ENCODE measurements at places on chromosomes 3 and 15.

- DNase-seq: no peak
Observed at GRCh38 chr3:60826511-60826910, 424.7 kb downstream of the FHIT start.

GRCh38 chr3:15601399-15602145 lies at the start of the genes BTD and HACL1:
Gene BTD (plus strand): TSS chr3:15601745. CDS start chr3:15635440, 33,695 bp downstream.
Gene HACL1 (minus strand): TSS chr3:15601569. CDS start chr3:15601463, 106 bp downstream.
- peak; percentile 94 for DNase-seq

GRCh38 chr3:50635066-50635465 lies 18.1 kb downstream of the MAPKAPK3 start:
- no peak for DNase-seq

DNA sequence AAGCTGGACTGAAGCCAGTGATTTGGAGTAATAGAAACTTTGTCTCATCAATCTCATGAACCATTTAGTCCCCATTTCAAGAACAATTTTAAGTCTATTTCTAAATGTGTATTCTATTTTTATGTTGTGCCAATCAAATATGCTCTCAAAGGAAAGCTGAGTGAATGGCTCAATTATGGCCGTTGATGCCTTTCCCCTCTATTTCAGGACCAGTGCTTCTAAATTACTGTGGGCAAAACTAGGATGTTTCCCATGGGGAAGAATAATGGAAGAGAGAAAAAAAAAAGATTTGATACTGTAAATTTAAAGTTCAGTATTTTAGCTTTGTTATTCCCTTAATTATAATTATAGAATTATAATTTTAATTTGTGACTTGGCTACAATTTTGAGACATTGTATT lies 110.1 kb downstream of the CADM2 start:
- no peak for DNase-seq

DNA sequence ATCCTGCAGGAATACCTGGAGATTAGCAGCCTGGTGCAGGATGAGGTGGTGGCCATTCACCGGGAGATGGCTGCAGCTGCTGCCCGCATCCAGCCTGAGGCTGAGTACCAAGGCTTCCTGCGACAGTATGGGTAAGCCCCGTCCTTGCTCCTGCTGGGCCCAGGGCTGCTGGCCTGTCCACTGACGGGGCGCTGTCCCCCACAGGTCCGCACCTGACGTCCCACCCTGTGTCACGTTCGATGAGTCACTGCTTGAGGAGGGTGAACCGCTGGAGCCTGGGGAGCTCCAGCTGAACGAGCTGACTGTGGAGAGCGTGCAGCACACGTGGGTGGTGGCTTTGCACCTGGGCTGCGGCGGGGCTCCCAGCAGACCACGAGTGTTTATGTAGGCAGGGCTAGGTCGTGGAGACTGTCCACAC lies 5.0 kb downstream of the FES start:
- no peak for DNase-seq

- no peak for DNase-seq
Observed at GRCh38 chr3:76039431-76039830, 254.1 kb upstream of the ZNF717 start.

DNA sequence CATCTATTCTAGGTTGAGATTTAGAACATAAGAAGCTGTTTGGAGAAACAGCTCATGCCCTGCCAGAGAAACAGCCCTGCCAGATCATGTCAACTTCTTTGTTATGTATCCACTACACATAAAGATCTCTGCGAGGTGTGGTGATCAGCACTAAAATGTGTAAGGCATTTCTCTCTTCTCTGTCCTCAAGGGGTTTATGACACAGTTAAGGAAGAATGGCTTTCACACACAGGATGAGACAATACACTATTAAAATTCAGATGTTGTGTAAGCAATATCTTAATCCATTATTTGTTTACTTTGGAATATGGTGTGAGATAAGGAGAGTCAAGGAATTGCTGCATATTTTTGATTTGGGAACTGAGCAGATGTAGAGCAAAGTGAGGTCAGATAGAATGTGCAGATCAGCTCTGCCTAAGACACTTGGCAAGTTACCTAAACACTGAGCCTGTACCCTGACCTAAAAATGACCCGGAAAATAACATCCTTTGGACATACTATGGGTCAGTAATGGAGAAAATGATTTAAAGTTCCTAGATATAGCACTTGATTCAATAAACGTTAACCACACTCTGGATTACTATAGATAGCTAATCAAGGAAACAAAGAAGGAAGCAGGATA lies 434.7 kb upstream of the PDZRN3 start:
- DNase-seq: no peak

- DNase-seq: no peak
Observed at GRCh38 chr15:62647202-62647842, 395.2 kb upstream of the TPM1 start.

DNA sequence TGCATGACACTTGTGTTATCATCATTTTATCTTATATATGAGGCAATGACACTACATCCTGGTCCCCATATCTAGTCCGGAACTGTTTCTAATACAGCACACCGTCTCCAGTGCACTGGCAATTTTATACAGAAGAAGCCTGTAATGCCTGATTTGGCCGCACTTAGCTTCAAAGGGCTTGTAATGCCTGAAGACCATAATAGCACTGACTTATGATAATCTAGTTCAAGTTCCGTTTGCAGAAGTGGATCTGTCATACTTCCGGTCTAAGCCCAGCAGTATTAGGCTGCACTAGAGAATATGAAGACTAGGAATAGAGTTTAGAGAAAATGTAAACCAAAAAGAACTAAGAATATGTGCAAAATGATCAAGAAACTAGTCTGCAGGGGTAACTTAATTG lies 1.3 kb downstream of the BNIP2 start:
- DNase-seq: no peak

- DNase-seq: no peak
Observed at GRCh38 chr3:111392894-111393398, 149.1 kb upstream of the CD96 start.

DNA sequence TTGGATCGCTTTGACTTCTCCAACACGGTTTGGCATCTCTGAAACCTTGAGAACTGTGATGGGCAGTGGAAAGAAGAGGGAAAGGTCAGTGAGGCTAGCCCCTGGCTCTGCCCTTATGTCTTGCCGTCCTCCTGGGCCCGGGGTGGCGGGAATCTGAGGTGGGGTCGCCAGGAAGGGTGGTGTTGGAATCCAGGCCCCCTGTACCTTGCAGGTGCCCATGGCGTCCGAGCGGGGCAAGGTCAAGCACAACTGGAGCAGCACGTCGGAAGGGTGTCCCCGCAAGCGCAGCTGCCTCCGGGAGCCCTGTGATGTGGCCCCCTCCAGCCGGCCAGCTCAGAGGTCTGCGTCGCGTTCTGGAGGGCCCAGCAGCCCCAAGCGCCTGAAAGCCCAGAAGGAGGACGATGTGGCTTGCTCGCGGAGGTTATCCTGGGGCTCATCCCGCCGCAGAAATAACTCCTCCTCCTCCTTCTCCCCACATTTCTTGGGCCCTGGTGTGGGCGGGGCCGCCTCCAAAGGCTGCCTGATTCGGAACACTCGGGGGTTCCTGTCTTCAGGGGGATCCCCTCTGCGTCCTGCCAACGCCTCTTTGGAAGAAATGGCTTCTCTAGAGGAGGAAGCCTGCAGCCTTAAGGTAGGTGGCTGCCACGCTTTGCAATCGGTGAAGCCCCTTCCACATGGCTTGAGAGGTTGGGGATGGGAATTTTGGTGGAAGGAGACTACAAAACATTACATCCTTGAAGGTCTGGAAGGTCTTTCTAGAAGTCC lies 907 bp downstream of the TATDN2 start:
- DNase-seq: no peak

- no peak for DNase-seq
Observed at GRCh38 chr3:119084371-119085069, 49.9 kb upstream of the IGSF11 start.

DNA sequence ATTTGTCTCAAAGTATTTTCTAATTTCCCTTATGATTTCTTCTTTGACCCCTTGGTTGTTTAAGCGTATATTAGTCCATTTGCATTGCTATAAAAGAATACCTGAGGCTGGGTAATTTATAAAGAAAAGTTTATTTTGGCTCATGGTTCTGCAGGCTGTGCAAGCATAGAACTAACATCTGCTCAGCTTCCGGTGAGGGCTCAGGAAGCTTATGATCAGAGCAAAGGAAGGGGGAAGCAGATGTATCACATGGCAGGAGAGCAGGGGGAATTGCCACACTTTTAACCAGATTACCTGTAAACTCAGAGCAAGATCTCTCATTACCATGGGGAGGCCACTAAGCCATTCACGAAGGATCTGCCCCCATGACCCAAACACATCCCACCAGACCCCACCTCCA lies 148.2 kb downstream of the PDE8A start:
- no peak for DNase-seq

DNA sequence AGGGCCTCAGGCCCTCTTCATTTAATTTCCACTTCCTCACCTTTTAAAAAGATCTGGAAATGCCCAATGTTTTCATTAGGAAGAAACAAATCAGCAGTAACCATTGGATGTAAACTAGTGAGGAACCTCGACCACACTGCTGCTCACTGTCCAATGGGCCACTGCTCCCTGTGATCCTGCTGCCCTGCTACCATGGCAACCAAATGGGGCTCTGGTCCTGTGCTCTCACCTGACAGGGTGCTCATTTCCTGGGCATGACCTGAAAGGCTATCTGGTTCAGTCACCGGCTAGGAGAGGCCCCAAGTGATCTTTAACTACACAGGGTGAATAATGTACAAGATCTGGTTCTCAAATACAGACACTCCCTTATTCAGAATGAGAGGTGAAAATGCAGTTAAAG lies 54.6 kb downstream of the ARHGEF3 start:
- DNase-seq: no peak

DNA sequence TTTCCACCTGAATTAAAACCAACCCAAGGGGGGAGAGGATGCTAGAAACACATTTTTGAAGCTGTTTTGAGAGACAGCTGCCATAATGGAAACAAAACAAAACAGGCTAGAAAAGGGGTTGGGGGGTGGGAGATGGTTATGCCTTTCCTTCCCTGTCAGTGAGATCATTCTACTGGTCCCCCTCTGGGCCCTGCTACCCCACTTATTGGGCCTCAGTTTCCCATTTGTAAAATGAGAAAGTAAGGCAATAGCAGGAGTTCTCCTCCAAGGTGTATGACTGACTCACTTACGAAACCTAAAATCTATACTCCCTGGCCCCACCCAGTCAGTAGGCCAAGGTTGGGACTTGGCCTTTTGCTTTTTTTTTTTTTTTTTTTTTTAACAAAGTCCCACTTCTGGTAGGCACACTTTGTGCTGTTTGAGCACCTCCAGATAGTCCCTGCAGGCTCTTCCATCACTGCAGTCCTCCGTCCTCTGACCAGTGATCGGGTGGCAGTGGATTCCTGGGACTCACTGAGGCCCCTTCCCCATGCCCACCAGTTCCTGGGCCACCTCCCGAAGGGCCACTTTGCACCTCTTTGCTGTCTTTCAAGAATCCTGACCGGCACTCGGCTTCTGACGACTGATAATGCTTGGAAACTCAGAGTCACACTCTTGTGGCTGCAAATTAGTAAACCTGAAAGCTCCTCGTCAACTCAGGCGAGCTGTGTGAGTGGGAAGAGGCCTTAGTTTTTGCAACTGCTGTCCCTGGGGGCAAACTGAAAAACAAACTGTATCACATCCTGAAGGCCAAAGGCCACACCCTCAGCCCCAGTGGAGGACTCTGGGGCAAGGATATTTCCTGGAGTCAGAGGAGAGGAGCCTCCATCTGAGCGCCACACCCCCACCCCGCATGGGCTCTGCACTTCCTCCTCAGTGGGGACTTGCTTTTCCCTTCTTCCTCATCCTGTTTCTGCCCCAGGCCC lies 6.7 kb upstream of the PSTPIP1 start:
- DNase-seq: no peak

DNA sequence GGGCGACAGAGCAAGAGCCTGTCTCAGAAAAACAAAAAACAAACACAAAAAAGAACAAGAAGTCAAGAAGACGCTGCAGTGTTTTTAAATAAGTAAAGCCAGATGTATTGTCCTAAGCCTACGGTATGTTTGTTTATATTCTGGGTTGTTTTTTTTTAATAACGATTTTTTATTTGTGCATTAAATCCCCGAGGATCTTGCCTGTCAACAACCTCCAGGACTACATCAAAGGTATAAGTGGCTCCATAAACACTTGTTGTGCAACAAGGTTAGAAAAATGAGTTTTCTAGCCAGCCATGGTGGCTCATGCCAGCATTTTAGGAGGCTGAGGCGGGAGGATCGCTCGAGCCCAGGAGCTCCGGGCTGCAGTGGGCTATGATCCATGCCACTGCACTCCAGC lies 26.1 kb downstream of the ITGB5 start:
- DNase-seq: no peak

DNA sequence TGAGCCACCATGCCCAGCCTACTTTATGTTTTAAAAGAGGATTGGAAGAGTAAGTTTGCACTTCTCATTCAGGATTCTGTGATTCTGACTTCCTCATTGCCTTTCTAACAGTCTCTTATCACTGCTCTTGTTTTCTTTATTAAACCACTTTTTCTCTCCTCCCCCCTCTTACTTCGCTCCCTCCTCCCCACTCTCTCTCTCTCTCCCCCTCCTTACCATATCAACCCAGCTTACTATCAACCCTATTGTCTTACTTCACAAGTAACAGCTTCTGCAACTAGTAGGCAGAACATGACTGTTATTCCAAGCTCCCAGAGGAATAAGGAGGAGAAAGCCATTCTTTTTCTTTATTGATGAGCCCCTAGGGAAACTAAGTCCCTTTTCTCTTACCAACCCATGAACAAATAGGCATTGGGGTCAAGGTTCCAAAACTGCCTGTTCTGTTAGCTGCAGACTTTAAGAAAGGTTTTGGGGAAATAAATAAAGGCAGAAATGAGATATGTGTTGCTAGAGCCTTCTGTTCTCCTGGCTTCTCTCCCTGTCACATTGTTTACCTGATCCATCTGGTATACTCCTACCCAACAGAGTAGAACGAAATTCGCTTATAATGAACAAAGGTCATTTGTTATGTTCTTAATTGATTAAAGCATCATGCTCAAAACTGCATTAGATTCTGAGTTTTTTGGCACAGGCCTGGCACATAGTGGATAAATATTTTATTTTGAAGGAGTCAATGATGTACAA lies 56.4 kb upstream of the RASGRP1 start:
- no peak for DNase-seq

- DNase-seq: no peak
Observed at GRCh38 chr3:159616234-159616825, 372.3 kb upstream of the IL12A start.

- DNase-seq: no peak
Observed at GRCh38 chr3:192445770-192446644, 281.3 kb downstream of the FGF12 start.

- DNase-seq: no peak
Observed at GRCh38 chr15:78040653-78041244, 36.8 kb downstream of the TBC1D2B start.

All from iPS DF 6.9 (cell line).